K562 (cell line): ENCODE measurements at places on chromosomes 4 and X.

- H3K27me3 ChIP-seq: no peaks in the 10 kb centered on the region
- no peak overlapping the region for H3K27ac ChIP-seq
- H3K4me1 ChIP-seq: no peaks in the 10 kb centered on the region
- DNase-seq: no peak
- no peak overlapping the region for H3K4me3 ChIP-seq
These were observed 33.7 kb downstream of the CLOCK start for GRCh38 chr4:55512922-55513571.

DNA sequence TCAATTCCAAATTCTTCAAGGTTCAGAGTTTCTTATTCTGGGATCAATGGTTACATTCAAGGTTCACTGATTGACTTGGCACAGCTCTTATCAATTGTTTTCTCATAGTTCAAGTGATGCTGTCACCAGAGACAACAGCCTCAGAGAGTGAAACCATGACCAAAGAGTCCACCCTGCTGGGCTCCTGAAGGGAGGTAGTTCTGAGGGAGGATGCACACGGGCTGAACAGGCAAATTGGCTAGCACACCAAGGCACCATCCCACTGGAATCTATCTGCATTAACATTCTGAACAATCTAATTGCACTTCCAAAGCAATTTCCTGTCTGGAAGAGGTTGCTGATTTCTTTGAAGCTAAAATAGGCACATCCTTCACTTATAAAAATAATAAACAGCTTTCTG is 16.6 kb upstream of the GAB1 start:
- no peaks in the 10 kb centered on the region for H3K4me1 ChIP-seq
- DNase-seq: no peak
- no peaks in the 10 kb centered on the region for H3K27me3 ChIP-seq
- no peaks in the 10 kb centered on the region for H3K36me3 ChIP-seq
- H3K27ac ChIP-seq: no peak overlapping the region

- H3K4me1 ChIP-seq: no peaks in the 10 kb centered on the region
- DNase-seq: no peak
- no peaks in the 10 kb centered on the region for H3K36me3 ChIP-seq
- H3K27ac ChIP-seq: no peak overlapping the region
- no peak overlapping the region for H3K4me3 ChIP-seq
These were observed 83.8 kb downstream of the MOSPD2 start for GRCh38 chrX:14956813-14957582.

- no peak overlapping the region for H3K4me3 ChIP-seq
- no peak for DNase-seq
- no peaks in the 10 kb centered on the region; the same call in 2 of the 3 replicates for H3K4me1 ChIP-seq
These were observed 34.7 kb downstream of the NOP14 start for GRCh38 chr4:2928242-2929176.

GRCh38 chrX:774536-774935 is 143.9 kb downstream of the SHOX start:
- no peak for DNase-seq
- H3K27ac ChIP-seq: no peak overlapping the region
- H3K4me1 ChIP-seq: no peaks in the 10 kb centered on the region
- no peaks in the 10 kb centered on the region for H3K36me3 ChIP-seq
- H3K4me3 ChIP-seq: no peak overlapping the region

GRCh38 chrX:123481913-123482851 is 250.7 kb downstream of the THOC2 start:
- no peaks in the 10 kb centered on the region; the same call in 2 of the 3 replicates for H3K4me1 ChIP-seq
- DNase-seq: no peak
- H3K36me3 ChIP-seq: no peaks in the 10 kb centered on the region
- H3K27me3 ChIP-seq: no peaks in the 10 kb centered on the region

DNA sequence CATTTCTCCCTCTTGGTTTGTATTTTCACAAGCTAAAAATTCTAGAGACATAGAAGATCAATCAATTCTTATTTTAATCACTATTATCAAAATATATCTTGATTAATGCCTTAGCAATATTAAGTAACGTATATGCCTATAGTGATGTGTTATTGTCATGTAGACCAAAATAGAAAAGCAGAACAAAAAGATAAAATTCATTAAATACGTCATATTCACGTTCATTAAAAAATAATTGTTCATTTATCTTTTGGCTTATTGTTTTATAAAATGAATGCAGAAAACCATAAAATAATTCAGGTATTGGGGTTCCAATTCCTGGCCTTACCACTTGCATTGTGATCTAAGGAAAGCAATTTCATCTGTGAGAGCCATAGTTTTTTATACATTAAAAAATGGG is 72.2 kb downstream of the AMELX start:
- H3K4me1 ChIP-seq: peaks cover 54% of the 10 kb centered on the region
- no peak overlapping the region for H3K4me3 ChIP-seq
- H3K36me3 ChIP-seq: peaks cover 44% of the 10 kb centered on the region
- DNase-seq: no peak

DNA sequence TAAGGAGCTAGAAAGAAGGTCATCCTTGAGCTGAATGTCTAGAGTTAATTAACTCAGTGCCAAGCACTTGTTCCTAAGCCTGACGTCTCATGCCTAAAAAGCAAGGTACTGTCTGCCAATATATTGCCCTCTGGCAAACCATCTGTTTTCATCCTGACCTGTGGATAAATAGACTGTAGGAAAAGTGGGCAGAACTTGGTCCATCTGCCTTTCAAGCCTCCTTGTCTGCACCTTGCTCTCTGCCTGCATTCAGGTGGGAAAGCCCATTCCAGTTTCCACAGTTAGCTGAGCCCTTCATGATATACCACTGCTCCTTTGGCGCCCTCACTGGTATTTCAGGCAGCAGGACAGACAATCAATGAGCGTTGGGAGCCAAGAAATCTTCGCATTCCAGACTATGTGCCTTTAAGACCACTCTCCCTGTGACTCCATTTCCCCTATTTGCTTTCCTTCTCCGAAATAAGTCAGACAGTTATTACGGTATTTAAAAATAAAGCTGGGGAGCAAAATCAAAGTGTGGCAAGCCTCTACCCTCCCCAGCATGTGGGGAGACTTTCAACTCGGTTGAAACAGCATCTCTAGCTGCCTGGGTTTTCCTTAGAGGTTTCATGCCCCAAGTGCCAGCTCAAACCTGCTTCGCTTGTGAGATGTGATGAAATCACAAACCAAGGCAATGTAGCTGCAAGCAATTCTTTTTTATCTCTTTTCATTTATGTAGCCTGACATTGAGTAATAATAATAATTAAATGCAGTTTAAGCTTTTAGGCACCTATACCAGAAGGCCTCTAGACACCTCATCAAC is 2.5 kb upstream of the CCDC149 start:
- no peaks in the 10 kb centered on the region for H3K36me3 ChIP-seq
- DNase-seq: no peak
- H3K4me3 ChIP-seq: no peak overlapping the region
- no peaks in the 10 kb centered on the region for H3K4me1 ChIP-seq
- H3K27ac ChIP-seq: no peak overlapping the region

DNA sequence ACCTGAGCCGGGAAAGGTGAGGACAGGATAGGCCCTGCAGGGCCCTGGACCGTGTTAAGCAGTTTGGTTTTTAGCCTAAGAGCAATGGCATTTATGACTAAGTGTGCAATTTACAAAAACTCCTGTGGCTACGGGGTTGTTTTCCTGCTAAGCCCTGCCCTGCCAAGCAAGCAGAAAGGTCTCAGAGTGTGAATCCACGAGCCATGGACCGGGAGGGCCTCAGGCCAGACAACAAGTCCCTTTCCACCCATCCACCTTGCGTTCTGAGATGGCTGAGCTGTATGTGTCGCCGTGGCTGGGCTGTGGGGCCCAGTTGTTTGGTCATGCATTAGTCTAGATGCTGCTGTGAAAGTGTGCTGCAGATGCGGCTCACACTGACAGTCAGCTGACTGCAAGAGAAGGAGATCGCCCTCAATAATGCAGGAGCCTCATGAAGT is 33.9 kb upstream of the AFAP1 start:
- H3K36me3 ChIP-seq: no peaks in the 10 kb centered on the region
- DNase-seq: no peak
- H3K4me1 ChIP-seq: no peaks in the 10 kb centered on the region
- no peak overlapping the region for H3K27ac ChIP-seq
- no peak overlapping the region for H3K4me3 ChIP-seq
- no peaks in the 10 kb centered on the region for H3K27me3 ChIP-seq

- H3K4me1 ChIP-seq: no peaks in the 10 kb centered on the region
- no peak for DNase-seq
- no peaks in the 10 kb centered on the region for H3K27me3 ChIP-seq
- H3K36me3 ChIP-seq: no peaks in the 10 kb centered on the region
- no peak overlapping the region for H3K27ac ChIP-seq
- H3K4me3 ChIP-seq: no peak overlapping the region
These were observed 324.8 kb upstream of the NWD2 start for GRCh38 chr4:36919721-36920120.

DNA sequence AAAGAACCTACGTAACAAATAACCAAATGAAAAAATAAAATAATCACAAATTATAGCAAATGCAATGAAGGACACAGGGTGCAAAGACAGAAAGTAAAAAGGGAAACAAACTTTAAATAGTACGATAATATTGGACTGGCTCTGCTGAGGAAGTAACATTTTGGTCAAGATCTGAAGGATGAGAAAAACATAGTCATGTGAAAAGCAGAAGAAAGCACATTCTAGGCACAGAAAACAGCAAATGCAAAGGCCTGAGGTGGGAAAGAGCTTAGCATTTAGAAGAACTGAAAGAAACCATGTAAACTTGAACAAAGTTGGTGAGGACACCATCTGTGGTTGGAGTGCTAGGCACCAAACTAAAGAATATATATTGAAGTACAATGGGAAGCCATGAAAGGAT is 111.2 kb downstream of the PPP3CA start:
- H3K27ac ChIP-seq: no peak overlapping the region
- H3K4me1 ChIP-seq: no peaks in the 10 kb centered on the region
- H3K4me3 ChIP-seq: no peak overlapping the region
- H3K27me3 ChIP-seq: no peaks in the 10 kb centered on the region
- H3K36me3 ChIP-seq: no peaks in the 10 kb centered on the region
- DNase-seq: no peak

GRCh38 chr4:1747603-1747967 is 26.3 kb downstream of the TACC3 start:
- H3K27me3 ChIP-seq: no peaks in the 10 kb centered on the region
- H3K36me3 ChIP-seq: peaks cover 25% of the 10 kb centered on the region; the same call in 1 of the 3 replicates
- DNase-seq: no peak
- H3K4me3 ChIP-seq: no peak overlapping the region
- no peak overlapping the region for H3K27ac ChIP-seq

DNA sequence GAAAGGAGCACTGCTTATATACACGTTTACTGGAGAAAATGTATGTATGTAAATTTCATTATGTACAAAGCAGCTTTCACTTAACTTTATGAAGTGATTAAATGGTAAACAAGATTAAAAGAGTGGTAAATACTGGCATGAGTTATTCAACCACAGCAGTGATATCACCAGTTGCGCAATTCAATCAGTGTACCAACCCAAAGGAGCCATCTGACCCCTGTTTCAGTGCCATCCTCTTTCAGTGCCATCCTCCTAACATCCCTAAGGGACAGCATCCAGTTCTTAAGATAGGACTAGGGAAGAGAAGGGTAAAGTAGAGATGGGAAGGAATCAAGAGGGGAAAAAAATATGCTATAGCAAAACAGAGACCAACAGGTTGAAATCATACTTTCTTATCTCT is 16.2 kb downstream of the HPF1 start:
- H3K4me3 ChIP-seq: no peak overlapping the region
- no peaks in the 10 kb centered on the region for H3K4me1 ChIP-seq
- DNase-seq: no peak
- H3K27me3 ChIP-seq: no peaks in the 10 kb centered on the region
- no peak overlapping the region for H3K27ac ChIP-seq
- peaks cover 18% of the 10 kb centered on the region for H3K36me3 ChIP-seq

DNA sequence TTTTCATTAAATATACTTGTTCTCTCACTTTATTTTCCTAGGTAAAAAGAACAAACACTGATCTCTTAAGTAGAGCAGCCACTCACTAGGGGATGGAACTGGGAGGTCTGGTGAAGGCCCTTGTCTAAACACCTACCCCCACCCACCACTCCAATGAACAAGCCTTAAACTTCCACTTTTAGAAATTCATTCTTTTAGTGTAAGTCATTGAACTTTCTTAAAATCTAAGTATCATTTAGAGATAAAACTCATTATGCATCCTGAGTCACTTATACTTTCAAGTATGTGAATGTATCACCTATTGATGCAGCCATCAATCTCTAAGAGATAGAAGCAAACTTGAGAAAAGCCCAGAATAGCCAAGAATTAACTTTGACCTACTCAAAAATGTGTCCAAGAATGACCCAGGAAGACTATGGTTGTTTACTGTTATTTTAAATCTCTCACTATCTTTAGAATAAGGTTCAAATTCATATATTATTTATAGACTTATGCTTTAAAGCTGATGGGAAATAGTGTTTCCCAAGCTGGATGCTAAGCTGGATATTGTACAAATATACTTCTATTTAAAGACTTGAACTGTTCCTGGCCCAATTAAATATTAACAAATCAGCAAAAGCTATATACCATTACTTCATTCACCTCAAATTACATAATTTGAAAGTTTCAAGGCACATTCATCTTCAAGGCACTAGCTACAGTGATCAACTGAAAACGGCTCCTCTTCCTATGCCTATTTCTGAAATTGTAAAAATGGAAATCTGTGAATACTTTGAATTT is 49.5 kb downstream of the CAMK2D start:
- no peak overlapping the region for H3K27ac ChIP-seq
- H3K36me3 ChIP-seq: no peaks in the 10 kb centered on the region
- no peaks in the 10 kb centered on the region for H3K27me3 ChIP-seq
- no peak overlapping the region for H3K4me3 ChIP-seq
- DNase-seq: no peak

- peaks cover 18% of the 10 kb centered on the region; the same call in 2 of the 3 replicates for H3K36me3 ChIP-seq
- peak; percentile 97 for DNase-seq
- H3K27me3 ChIP-seq: no peaks in the 10 kb centered on the region
- peak within 1 kb of the TSS; percentile 99 for H3K27ac ChIP-seq
- peak within 1 kb of the TSS; percentile 80 for H3K4me3 ChIP-seq
These were observed at the start of gene CUL4B for GRCh38 chrX:120560842-120561633. CUL4B (minus strand) TSS chrX:120560962; CDS start chrX:120560638, 324 bp downstream.

GRCh38 chrX:132692066-132692465 is 203.2 kb upstream of the MBNL3 start:
- DNase-seq: no peak
- no peaks in the 10 kb centered on the region for H3K27me3 ChIP-seq
- no peaks in the 10 kb centered on the region for H3K36me3 ChIP-seq
- H3K4me3 ChIP-seq: no peak overlapping the region
- no peaks in the 10 kb centered on the region for H3K4me1 ChIP-seq

- no peaks in the 10 kb centered on the region for H3K27me3 ChIP-seq
- H3K36me3 ChIP-seq: no peaks in the 10 kb centered on the region
- no peak for DNase-seq
- no peak overlapping the region for H3K4me3 ChIP-seq
These were observed 1345.5 kb downstream of the TECRL start for GRCh38 chr4:63063760-63064159.

DNA sequence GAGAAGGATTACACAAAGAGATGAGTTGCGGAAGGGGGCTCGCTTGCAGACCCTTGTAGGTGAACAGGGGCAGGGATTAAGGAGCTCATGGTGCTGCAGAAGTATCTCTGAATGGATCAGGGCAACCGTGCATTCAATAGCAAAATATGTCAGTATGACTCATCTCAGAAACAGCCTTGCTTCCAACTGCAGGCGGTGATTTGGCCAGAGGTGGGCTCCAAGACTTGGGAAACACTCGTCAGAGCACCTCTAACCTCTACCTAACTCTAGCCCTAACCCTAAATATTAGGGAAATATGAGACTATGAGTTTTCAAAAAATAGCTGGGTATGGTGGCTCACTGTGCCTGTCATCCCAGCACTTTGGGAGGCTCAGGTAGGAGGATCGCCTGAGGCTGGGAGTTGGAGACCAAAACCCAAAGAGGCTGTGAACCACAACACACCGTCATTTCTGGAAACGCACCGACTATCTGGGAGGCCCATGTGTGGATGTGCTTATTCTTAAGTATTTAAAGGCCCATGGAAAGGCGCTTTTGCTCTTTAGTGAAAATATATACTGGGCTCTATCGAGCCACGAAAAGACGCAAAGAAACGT is 102.6 kb downstream of the DHRSX start:
- no peaks in the 10 kb centered on the region for H3K4me1 ChIP-seq
- H3K4me3 ChIP-seq: no peak overlapping the region
- H3K27me3 ChIP-seq: no peaks in the 10 kb centered on the region
- H3K36me3 ChIP-seq: no peaks in the 10 kb centered on the region
- H3K27ac ChIP-seq: no peak overlapping the region
